ENCODE measurements at places on chromosomes 7 and 10.

- no peak for DNase-seq
These were observed 23.4 kb downstream of the IRF5 start for GRCh38 chr7:128961030-128961659.

- no peak for DNase-seq
These were observed 66.5 kb downstream of the EPDR1 start for GRCh38 chr7:37986908-37987330.

- no peak for DNase-seq
These were observed 27.9 kb upstream of the CHCHD3 start for GRCh38 chr7:133109816-133110215.

- DNase-seq = no peak
These were observed 17.4 kb downstream of the ZNRF2 start for GRCh38 chr7:30301751-30302150.

- DNase-seq = no peak
These were observed 172.9 kb downstream of the DKK1 start for GRCh38 chr10:52486840-52487611.

DNA sequence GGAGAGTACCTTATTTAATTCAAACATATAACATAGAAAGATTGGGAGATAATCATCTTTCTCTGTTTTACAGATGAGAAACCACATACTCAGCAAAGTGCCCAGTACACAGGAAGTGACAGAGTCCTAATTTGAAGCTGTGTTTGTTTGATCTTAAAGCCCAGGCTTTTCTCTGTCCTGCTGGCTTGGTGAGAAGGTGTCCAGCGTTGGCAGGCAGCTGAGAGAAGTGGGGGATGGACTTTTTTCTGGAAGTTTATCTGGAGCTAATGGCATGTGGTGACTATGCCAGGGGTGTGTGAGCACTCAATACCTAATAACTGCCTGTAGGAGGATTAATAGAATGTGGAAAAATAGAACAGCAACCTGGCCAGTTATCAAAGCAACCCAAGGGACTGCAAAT, 60.8 kb downstream of the NPSR1 start:
- DNase-seq = no peak

DNA sequence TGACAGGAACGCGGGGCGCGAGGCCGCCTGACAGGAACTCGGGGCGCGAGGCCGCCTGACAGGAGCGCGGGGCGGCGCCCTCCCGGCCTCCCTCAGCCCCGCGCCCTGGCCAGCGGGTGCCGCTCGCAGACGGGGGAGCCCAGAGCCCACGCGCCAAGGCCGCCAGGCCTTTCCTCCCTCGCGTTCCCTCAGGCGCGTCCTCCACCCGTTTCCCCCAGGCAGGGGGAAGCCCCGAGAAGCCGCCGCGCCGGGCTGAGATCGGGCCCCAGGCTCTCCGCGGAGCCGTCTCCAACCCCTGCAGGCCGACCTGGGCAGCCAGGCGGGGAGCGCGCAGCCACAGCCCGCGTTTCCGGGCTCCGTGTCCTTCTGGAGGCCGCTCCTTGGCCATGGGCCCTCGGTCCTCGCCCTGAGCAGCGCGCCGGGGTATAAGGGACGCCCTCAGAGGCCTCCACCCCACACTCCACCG, 17.7 kb downstream of the PTPRN2 start:
- DNase-seq = no peak

GRCh38 chr10:6068422-6068821, 6.3 kb upstream of the IL2RA start:
- no peak for DNase-seq

GRCh38 chr10:124417895-124418725, 613 bp downstream of the OAT start:
- no peak for DNase-seq

DNA sequence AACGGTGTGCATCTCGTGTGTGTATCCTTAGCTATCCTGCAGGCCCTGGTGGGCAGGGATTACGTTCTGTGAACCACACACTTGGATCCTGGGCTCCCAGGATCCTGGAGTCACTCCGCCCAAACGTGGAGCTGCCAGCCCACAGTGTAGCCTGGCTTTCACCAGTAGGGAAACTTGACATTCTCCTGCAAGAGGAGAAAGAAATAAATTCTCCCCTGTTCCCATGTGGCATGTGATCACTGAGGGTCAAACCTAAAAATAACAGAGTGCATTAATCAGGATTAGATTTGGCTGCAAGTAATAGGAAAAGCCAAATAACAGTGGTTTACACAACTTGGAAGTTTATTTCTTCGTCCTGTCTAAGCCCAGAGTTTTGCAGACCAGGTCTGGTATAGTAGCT, 32.3 kb downstream of the PALD1 start:
- DNase-seq = no peak

- DNase-seq = no peak
These were observed 61.4 kb upstream of the ASAH2 start for GRCh38 chr10:50312464-50313437.

- DNase-seq = no peak
These were observed 149.6 kb upstream of the SEMA3E start for GRCh38 chr7:83798489-83798888.

GRCh38 chr10:3167611-3168330, 4.8 kb downstream of the PITRM1 start:
- DNase-seq = no peak

DNA sequence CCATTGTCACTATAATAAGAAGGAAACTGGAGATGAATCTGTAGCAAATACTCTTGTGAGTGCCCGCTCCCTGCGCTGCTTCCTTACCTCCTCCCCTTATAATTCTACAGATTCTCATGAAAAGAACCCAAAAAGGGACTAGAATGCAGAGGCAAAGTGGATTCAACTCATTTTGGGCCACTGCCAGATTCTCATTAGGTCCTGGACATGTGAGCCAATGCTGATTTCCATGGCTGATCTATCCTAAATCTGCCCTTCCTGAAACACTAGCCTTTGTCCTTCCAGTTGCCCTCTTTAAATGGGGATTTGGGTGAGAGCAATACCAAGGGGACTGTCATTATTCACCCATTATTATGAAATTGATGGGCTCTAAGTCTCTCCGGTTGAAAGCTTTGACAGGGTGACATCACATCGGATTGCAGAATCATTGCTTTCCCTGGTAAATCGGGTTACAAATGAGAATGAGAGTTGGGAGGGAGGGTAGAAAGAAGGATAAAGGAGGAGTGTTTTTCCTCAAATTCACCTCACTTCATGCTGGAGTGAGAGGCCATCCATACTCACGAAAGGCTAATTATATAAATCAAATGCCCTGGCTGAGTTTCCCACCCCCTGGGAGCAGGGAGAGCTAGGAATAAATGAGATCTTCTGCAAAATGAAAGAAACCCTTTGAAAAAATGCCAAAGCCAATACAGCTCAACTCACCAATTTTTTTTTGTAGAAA, 37.5 kb downstream of the PTN start:
- no peak for DNase-seq

DNA sequence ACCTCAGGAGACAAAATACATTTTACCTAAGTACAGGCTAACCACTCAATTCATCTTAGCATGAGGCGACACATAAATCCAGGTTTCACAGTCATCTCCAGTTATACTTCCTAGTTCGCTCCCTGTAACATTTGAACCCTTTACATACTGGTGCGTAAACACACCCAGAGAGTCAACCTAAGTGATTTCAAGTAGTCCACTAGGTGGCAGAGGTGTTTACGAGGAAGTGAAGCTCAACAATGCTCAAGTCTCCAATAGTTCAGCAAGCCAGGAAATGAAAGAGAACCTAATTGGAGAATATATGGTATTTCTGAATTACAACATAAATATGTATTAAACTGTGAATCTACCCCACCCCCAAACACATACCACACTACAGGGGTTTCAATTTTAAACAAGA, 76.3 kb upstream of the ABCB5 start:
- DNase-seq = no peak

DNA sequence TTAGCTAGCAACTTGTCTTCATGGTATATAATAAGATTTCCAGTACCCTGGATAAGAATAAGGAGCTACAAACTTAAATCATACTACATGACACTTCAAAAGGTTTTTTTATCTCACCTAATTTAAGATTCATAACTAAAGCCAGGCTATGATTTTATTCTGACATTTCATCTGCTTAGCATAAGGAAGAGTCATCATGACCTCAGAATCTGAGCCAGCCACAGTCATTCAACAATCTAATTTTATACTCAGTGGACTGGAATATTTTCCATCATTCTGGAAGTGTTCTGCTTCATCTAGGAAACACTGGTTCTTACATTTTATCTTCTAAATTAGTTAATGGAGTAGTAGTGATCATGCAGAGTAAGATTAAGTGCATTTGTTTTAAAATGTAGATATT, 102.1 kb upstream of the KCND2 start:
- no peak for DNase-seq

GRCh38 chr7:18224138-18224537, 196.5 kb upstream of the PRPS1L1 start:
- DNase-seq = no peak

DNA sequence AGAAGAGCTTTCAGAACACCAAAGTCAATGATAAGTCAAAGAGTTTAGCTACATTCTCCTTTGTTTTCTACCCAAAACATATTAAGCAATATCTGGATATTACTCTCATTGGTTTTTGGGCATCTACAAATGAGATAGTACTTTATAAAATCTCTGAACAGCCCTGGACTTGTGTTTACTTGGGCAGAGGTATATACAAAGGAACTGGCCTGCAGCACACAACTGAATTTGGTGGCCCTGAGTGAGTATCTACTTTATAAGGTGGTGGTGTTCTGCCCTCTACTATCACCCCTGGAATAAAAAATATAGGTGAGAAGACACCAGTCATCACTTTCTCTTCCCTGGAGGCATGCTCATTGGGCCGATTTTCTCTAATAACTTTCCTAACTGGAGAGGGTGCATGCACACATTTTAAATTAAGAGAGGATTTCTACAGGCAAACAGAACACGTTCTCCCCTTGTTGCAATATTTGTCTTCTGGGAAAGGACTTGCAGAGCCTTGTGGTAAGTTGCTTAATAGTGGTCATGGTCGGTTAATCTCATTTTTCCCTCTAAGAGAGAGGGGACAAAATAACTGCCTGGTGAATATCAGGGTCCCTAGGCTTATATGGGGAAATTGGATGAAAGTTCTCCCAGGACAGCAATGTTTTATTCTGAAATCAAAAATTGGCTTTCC, 41.1 kb downstream of the OTUD1 start:
- DNase-seq = no peak

GRCh38 chr7:110061387-110061786, 1029.5 kb upstream of the LRRN3 start:
- DNase-seq = no peak

DNA sequence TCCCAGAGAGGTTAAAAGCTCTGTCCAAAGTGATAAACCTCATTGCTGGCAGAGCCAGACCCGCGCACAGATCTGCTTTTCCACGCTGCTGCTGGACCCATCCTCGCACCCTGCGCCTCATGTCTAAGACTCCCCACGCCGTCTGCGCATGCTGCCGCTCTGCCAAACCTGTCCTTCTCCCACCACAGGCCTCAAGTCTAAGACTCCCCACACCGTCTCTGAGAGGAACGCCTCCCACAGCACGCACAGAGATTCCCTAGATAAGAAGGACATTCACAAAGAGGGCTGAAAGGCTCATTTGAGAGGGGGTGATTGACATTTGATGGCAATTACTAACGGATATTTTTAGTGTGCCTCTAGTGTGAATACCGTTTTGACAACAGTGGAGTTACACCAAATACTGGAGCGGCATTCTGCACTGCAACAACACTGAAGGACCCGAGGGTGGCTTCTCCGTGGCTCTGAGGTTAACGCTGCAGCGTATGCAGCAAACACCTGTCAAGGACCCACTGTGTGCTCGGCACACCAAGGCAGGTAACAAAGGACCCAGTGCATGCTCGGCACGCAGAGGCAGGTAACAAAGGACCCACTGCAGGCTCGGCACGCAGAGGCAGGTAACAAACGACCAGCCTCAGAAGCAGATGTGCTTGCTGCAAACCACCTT, 231.4 kb downstream of the DNAJB6 start:
- DNase-seq = no peak

GRCh38 chr10:10787586-10787985, 230.1 kb upstream of the CELF2 start:
- no peak for DNase-seq

DNA sequence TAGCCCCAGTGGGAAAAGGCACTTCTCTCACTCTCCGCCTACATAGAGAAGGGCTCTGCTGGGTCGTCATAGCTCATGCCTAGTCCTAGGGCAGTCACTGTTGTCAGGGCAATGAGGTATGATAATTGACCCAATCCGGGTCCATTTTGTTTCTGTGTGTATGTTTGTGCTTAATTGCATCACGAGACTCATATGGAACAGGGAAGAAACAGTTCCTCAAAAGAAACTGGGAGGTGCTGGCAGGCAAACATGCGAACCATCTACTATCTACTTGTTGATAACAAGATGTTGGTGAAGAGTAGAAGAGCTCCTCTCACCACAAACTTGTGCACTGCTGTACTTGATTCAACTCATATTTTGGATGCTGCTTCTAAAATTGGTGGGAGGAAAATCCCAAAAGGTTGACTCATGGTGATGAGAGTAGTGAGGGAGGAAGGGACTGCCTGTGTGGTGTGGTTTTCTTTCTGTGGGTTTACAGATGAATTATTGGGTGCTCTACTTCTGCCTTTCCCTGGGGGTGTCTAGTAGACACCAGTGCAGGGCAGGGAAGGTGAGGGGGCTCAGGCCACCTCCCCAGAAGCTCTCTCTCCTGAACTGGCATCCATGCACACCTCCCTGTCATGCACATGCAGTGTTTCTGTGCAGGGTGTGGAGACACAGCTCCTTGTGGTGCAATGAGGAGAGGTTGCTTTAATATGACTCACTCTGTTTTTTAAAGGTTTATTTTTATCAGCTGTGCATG, 29.4 kb downstream of the LSMEM1 start:
- DNase-seq = no peak

- DNase-seq = no peak
These were observed 25.0 kb upstream of the CDH23 start for GRCh38 chr10:71371750-71372166.

DNA sequence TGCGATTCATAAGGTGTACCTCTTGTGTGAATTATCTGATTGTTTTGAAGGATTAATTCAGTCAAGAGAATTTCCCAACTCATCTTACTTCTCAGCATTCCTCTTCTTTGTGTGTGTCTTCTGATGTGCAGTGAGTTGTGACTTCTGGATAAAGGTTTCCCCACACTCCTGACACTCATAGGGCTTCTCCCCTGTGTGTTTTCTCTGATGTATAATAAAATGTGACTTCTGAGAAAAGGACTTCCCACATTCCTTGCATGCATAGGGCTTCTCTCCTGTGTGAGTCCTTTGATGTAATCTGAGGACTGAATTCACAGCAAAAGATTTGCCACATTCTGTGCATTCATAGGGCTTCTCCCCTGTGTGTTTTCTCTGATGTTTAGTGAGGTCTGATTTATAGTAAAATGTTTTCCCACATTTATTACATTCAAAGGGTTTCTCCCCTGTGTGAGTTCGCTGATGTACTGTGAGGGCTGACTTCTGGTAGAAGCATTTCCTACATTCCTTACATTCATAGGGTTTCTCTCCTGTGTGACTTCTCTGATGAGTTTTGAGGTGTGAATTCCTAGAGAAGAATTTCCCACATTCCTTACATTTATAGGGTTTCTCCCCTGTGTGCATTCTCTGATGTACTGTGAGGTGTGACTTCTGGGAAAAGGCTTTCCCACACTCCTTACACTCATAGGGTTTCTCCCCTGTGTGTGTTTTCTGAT, 24.2 kb downstream of the ZNF25 start:
- no peak for DNase-seq

- no peak for DNase-seq
These were observed 20.9 kb downstream of the WBP1L start for GRCh38 chr10:102764470-102765161.

- no peak for DNase-seq
These were observed 36.2 kb upstream of the NCAPG2 start for GRCh38 chr7:158740657-158741293.
